ENCODE measurements at places on chromosomes 1 and 21.

DNA sequence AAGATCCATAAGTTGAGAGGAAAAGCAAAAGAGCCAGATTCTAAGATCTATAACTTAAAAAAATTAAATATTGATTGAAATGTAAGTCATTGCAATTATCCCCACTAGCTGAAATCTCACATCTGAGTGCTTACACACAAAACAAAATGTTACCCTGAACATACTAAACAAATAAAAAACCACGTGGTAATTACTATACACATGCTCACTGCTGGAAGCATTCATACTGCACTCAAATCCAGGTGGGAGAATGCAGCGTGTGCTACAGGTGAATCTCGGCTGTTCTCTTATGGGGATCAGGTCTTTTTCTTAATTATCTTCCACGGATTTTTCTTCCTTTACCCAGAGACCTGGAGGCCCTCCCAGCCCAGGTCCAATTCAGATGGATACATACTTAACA is 74.3 kb downstream of the SDC3 start:
- no peak for DNase-seq

DNA sequence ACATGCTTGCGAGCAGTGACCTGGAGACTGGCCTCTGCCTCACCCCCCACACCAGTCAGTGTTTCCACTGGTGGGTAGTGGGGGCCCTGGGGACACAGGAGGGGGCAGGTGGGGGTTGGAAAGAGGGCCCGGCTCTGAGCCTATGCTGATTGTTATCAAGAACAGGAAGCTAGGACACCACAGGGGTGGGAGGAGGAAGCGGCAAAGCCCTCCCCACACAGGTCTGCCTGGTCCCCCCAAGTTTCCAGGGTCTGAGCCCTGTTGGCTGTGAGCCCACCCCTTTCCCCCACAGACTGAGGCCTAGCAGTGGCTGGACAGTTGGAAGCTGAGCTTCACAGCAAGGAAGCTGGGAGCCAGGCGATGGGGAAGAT is 1.6 kb upstream of the PTPN7 start:
- no peak for DNase-seq

- no peak for DNase-seq
Observed at GRCh38 chr21:31577271-31577670, 82.2 kb upstream of the SOD1 start.

DNA sequence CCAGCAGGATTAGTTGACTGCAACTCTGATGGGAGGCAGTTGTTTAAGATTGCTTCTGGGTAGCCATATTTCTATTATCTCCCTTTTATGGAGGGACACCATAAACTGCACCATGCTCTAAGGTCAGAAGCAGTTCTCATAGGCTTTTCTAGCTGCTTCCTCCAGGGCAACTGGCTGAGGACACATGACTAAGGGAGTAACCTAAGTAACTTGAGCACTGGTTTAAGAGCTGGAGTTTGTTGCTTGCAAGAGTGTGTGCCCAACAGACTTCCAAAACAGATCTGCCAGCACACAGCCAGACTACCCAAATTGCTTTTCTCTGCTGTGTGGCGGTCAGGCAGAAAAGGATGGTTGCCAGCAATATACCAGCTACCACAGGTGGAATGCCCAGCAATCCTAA is 111.2 kb upstream of the LHX8 start:
- no peak for DNase-seq

DNA sequence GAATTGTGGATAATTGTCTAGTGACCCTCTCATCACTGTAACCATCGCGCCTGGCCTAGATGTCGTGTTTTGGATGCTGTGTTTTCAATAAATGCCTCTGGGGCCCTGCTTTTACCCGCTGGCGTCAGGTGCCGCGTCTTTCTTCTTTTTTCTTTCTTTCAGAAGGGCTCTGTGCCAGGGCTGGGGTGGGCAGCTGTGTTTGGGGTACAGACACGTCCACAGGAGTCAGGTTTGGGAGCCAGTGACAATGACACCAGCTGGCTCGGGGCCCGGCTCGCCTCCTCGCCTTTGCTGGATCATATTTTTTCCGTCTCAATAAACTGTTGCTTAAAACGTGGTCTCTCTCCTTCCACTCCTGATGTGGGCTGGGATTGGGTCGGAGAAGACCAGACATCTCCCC is 16.1 kb downstream of the TMEM201 start:
- no peak for DNase-seq

DNA sequence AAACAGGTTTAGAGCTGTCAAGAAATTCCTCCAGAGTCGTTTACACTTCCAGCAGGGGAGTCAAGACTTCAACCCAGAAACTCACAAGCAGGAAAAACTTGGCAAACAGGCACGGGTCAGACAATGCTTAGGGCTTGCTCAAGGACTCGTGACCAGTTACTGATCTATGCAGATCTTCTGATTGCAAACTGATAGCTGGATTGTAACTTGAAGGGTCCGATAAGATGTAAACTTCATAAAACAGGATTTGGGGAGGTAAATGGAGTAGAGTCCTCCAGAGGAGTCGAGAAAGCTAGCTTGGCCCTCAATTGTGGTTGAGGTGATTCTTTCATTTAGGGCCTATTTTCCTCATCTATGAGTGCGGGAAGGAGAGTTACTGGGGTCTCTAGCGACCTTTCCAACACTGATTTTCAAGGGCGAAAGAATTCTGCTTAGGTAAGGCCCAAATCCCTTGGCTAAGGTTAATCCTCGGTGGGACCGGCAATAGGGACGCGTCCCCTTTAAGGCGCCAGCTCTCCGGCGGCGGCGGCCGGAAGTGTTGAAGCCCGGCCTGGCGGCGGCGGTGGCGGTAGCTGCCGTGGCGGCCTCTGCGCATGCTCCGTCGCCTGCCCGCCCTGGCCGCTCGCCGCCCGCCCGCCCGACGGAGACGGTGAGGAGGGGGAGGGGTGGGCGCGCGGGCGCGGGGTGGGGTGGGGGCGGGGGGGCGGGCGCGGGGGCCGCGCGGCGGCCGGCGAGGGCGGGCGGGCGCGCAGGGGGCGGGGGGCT is at the start of gene GMEB1:
GMEB1 (plus strand) TSS at position 594 of the 765 bp plus-strand sequence. CDS start 14,829 bp downstream, outside the sequence.
- DNase-seq: peak; percentile 90

DNA sequence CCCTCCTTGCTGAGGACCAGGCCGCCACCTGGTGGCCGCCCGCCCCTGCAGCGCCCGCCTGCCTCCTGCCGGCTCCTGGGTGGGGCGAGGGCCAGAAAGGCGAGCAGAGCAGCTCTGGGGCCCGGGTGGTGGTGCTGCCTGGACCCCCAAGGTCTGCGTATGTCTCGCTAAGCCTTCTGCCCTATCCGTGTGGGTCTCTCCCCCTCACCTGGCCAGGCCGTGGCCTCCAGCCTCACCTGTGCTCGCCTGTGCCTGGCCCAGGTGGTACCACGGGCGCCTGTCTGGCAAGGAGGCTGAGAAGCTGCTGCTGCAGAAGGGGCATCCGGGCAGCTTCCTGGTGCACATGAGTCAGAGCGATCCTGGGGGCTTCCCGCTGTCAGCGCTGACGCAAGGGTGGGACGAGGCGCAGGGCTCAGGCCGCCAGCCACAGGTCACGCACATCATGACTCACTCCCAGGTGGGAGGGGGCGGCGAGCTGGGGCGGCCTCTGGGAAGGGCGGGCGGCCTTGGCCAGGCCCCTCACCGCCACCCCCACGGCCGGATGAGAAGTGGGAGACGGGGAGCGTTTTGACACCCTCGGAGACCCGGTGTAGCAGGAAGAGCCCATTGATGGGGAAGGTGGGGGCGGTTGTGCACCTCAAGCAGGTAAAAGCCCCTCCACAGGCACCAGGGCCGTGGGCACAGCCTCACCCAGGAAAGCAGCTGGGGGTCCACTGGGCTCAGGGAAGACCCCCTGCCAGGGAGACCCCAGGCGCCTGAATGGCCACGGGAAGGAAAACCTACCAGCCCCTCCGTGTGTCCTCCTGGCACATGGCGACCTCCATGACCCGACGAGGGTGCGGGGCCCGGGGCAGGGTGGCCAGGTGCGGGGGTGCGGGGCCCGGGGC is 9.9 kb downstream of the RNF223 start:
- DNase-seq: peak; percentile 96

DNA sequence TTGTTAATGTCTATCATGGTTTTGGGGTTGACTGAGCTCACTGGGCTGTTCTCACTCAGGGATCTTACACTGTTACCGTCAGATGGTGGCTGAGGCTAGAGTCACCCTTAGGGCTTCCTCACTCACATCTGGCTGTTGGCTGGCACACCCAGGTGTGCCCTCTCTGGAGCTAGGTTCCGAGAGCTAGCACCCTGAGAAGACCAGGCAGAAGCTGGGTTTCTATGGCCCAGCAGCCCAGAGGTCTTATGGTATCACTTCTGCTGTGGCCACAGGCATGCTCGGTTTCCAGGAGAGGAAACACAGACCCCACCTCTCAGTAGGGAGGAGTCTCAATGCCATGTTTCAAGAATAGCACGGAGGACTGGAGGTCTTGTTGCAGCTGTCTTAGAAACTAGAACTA is 20.7 kb upstream of the KIF1B start:
- no peak for DNase-seq

DNA sequence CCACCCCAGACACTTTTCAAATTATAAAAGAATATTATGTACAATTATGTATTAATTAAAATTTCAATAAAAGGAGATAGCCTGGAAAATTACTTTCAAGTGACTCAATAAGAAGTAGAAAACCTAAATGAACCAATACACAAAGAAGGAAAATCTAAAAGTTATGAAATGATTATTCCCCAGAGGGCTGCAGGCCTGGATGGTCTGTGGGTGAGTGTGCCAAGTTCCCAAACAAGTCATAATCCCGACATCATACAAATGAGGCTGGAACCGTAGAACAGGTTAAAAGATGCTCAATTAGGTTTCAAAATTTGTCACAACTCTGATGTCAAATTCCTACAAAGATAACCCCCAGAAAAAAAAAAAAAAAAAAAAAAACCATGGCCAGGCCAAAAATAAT is 12.7 kb downstream of the SPATC1L start:
- no peak for DNase-seq

DNA sequence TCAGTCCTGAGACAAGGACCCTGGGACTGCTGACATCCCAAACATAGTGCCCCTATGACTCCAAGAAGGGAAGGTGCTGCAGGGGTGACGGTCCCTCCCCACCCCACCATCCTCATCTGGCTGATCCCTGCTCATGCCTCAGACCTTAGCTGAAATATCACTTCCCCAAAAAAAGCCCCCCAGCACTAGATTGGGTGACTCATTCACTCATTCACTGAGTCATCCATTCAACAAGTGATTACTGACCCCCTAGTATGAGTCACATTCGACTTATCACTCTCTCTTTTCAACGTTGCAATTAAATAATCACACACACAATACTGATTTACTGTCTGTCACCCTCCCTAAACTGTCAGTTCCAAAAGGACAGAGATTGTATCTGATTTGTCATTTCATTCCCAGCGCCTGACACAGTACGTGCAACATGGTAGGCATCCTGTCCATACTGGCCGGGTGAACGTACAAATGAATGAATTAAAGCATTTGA is 48.6 kb downstream of the HIVEP3 start:
- DNase-seq: no peak
